T-cell (primary cell): ENCODE measurements at places on chromosomes 12 and 14.

DNA sequence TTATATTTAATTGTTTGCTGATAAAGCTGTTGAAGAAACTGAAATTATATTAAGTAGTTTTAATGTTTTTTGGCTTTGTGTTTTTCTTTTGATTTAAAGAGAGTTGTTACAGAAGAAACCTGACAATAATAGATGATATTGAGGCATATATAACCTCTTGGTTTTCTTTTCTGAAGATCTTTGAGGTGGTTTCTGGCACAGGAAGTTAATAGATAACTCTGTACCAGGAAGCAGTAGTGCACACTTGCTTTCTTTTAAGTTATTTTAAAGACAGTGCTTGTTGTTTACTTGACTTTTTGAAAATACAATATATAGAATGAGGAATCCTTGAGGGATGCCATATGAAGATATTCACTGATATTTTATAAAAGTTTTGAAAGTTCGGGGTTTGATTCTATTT lies 209.0 kb upstream of the FBXO33 start:
- H3K27ac ChIP-seq: peak overlapping the region; percentile 25
- H3K4me1 ChIP-seq: peaks cover 14% of the 10 kb centered on the region

GRCh38 chr14:52013984-52014600 lies 24.7 kb downstream of the RTRAF start:
- H3K4me3 ChIP-seq: no peak overlapping the region
- no peaks in the 10 kb centered on the region for H3K27me3 ChIP-seq
- no peak overlapping the region for H3K27ac ChIP-seq
- DNase-seq: no peak

DNA sequence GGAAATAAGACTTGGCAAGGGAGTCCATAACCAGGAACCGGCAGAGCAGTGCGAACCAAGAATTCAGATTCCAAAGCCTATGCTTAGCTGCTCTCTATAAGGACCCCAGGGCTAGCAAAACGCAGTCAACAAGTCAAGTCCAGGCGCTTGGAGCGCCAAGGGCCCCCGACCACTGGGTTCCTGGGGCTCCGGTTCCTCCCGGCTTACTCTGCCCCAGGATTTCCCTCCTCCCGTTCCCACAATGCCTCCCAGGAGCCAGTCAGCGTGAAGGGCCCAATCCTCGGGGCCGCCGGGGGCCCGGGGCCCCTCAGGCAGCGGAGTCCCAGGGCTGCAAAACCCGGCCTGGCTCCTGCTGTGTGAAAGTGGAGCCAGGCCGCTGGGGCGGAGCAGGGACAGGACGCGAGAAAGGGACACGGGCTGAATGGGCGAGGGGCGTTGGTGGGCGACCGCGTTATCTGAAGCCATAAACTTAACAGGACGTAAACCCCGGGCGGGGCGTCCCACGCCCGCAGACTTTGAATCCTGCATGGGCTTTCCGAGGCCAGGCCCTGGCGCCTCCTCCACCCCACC lies 1.5 kb downstream of the KRT8 start:
- peak overlapping the region; percentile 64 for H3K4me3 ChIP-seq
- H3K4me1 ChIP-seq: no peaks in the 10 kb centered on the region
- no peaks in the 10 kb centered on the region for H3K27me3 ChIP-seq
- H3K27ac ChIP-seq: no peak overlapping the region
- no peaks in the 10 kb centered on the region for H3K36me3 ChIP-seq
- DNase-seq: peak; percentile 50

DNA sequence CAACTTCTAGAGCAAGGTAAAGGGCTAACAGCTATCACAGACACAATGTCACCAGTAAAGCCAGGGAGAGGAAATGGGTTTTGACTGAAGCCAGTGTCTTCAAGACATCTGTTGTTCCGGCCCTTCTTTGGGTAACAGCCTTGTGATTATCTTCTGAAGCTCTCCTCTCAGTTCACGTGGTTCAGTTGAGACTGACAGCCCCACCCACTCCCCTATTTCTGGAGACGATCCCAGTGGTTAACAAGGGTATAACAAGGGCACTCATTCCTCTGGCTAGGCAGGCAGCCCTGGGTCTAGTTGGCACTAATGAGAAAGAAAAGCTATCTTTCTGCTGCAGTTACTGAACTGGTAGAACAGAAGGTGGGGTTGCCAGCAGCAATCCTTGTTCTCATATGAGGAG lies 6.9 kb downstream of the GNPTAB start:
- H3K36me3 ChIP-seq: no peaks in the 10 kb centered on the region
- H3K4me3 ChIP-seq: no peak overlapping the region
- peaks cover 32% of the 10 kb centered on the region for H3K4me1 ChIP-seq
- DNase-seq: peak; percentile 81
- peak overlapping the region; percentile 44 for H3K27ac ChIP-seq

DNA sequence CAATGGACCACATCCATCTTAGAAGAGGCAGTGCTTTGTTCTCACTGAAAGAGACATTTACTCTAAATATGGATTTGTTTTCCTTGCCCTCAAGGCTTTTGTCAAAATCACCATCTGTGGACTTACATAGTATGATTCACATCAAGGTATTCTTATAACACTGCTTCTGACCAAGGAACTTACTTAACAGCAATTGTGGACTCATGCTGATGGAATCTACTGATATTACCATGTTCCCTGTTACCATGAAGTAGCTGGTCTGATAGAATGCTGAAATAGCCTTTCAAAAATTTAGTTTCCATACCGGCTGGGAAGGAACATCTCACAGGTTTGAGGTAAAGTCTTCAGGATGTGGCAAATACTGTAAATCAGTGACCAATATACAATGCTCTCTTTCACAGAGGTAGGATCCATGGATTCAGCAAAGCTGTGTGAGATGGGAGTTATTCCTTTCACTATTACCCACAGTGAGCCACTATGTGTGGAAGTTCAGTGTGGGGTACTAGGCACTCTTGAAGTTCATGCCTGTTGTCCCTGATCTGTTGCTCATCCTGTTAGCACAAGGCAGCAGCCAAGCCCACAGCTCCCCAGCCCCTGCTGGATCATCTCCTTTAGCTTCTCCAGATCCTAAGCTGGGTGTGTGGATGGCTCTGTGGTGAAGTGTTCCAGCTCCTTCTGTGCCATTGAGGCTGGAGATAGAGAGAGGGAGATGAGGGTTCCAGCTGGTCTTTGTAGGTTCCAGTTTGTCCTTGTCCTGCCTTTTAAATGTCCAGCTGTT lies 126.4 kb downstream of the ATP23 start:
- H3K36me3 ChIP-seq: no peaks in the 10 kb centered on the region
- no peaks in the 10 kb centered on the region for H3K27me3 ChIP-seq
- H3K27ac ChIP-seq: no peak overlapping the region
- H3K4me3 ChIP-seq: no peak overlapping the region

- no peaks in the 10 kb centered on the region for H3K36me3 ChIP-seq
- DNase-seq: no peak
- no peak overlapping the region for H3K27ac ChIP-seq
These were observed 5.4 kb downstream of the KCNH5 start for GRCh38 chr14:63039866-63040265.

DNA sequence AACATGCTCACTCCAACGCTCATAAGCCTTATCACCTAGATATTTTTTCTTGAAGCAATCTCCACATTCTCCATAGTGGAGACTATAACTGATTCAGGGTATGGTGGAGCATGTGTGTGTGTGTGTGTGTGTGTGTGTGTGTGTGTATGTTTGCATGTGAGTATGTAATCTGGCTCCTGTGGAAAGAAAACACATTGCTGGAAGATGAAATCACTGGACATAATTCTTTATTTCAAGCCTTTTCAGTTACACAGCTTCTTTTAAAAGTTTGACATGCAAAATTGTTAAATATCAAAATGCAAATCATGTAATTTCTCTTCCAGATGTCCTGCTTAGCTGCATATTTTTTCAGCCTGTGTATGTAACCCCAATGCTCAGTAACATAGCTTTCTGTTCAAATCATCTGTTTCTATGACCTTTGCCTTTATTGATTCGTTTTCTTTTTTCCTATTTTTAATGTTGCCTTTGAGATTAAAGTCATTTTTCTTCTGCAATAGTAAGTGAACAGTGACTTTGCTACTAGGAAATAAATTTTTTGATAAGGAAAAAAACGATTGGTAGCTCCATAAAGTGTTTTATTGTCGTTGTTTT lies 80.5 kb upstream of the BTG1 start:
- H3K36me3 ChIP-seq: no peaks in the 10 kb centered on the region
- no peak overlapping the region for H3K4me3 ChIP-seq
- no peaks in the 10 kb centered on the region for H3K27me3 ChIP-seq

- no peak overlapping the region for H3K4me3 ChIP-seq
- no peaks in the 10 kb centered on the region for H3K36me3 ChIP-seq
- H3K27ac ChIP-seq: no peak overlapping the region
These were observed 41.9 kb downstream of the TPH2 start for GRCh38 chr12:71980538-71980937.

DNA sequence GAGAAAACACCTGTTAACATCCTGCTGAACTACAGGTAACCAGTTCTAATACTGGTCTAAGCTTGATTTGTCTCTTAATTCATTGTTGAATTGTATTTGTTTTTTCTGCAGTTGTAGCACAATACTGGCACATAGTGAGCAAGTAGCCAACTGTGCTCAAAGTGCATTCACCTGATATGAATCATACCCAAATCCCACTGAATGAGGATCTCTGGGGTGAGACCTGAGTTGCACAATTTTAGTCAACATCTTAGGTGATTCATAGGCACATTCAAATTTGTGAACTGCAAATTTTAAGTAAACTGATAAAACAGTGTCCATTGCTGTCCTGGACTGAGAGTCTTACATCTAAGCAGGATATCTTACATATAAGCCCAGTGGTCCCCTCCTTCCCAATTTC lies 12.8 kb downstream of the KCNC2 start:
- H3K27ac ChIP-seq: no peak overlapping the region
- peaks cover 13% of the 10 kb centered on the region for H3K4me1 ChIP-seq
- no peaks in the 10 kb centered on the region for H3K36me3 ChIP-seq
- no peak overlapping the region for H3K4me3 ChIP-seq
- DNase-seq: no peak
- H3K27me3 ChIP-seq: no peaks in the 10 kb centered on the region

GRCh38 chr14:96160913-96161310 lies 43.7 kb upstream of the BDKRB2 start:
- H3K27me3 ChIP-seq: no peaks in the 10 kb centered on the region
- no peak overlapping the region for H3K4me3 ChIP-seq
- no peaks in the 10 kb centered on the region for H3K36me3 ChIP-seq
- H3K4me1 ChIP-seq: no peaks in the 10 kb centered on the region

- no peak for DNase-seq
- H3K27ac ChIP-seq: no peak overlapping the region
- no peaks in the 10 kb centered on the region for H3K4me1 ChIP-seq
- no peaks in the 10 kb centered on the region for H3K36me3 ChIP-seq
- H3K4me3 ChIP-seq: no peak overlapping the region
These were observed 17.1 kb downstream of the SLC24A4 start for GRCh38 chr14:92340071-92340470.

- H3K4me1 ChIP-seq: peaks cover 36% of the 10 kb centered on the region
- H3K27ac ChIP-seq: no peak overlapping the region
- H3K27me3 ChIP-seq: peaks cover 4% of the 10 kb centered on the region
- H3K36me3 ChIP-seq: no peaks in the 10 kb centered on the region
- H3K4me3 ChIP-seq: no peak overlapping the region
These were observed 83.1 kb downstream of the LRRC74A start for GRCh38 chr14:76909266-76909665.

- H3K4me1 ChIP-seq: no peaks in the 10 kb centered on the region
- no peak overlapping the region for H3K4me3 ChIP-seq
- H3K27ac ChIP-seq: no peak overlapping the region
- no peaks in the 10 kb centered on the region for H3K27me3 ChIP-seq
These were observed 240.1 kb upstream of the SRRM4 start for GRCh38 chr12:118741194-118741593.

- no peaks in the 10 kb centered on the region for H3K36me3 ChIP-seq
- H3K4me3 ChIP-seq: no peak overlapping the region
- H3K27me3 ChIP-seq: peaks cover 41% of the 10 kb centered on the region
- no peak overlapping the region for H3K27ac ChIP-seq
- H3K4me1 ChIP-seq: no peaks in the 10 kb centered on the region
- no peak for DNase-seq
These were observed 48.6 kb upstream of the TBX3 start for GRCh38 chr12:114732426-114733030.

DNA sequence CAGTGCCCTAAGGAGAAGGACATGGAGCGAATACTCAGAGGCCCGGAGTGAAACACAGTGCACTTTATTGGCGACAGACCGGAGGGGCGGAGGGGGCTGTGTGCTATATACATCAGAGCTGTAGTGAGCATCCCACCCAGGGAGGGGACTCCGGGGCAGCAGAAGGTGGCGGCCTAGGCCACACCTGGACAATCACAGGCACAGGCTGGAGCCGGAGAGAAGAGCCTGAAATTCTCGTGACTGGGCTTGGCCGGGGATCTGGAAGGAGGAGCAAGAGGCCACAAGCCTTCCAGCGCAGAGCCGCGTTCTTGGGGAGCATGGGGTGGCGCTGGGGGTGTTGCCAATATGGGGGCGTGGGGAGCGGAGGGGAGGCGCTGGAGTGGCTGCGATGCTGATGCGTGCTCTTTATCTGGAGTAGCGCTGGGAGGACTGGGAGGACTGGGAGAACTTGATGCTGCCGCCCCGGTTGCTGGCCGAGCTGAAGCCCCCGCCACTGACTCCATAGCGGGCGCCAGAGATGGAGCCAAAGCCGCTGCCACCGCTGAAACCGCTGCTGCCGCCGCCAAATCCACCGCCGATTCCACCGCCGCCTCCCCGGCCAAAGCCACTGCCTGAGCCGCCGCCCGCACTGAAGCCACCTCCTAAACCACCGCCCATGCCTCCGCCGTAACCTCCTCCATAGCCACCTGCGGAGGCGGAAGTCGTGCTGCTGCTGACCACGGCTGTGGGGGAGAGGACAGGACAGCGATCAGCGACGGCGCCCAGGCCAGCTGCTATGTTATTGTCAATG lies 6.1 kb downstream of the KRT3 start:
- H3K4me1 ChIP-seq: no peaks in the 10 kb centered on the region
- no peaks in the 10 kb centered on the region for H3K27me3 ChIP-seq
- DNase-seq: no peak
- H3K36me3 ChIP-seq: no peaks in the 10 kb centered on the region

DNA sequence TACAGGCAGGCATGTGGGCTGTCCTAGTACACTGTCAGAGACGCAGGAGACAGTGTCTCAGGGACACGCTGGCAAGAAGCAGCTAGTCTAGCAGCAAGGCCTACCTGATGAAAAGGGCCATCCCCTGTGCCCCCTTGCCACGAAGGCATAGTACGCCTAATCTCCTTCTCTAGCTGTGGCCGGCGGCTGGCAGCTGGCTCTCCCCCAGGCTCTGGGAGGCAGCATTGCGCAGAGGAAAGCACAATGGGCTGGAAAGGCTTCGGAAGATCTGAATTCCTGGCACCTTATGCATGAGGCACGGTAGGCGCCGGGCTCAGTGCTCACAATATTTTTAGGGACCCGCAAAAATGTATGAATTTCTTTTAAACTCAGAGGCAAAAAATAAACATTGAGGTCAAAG lies 16.0 kb upstream of the PLEKHH1 start:
- no peaks in the 10 kb centered on the region for H3K36me3 ChIP-seq
- H3K4me3 ChIP-seq: no peak overlapping the region
- DNase-seq: no peak
- no peak overlapping the region for H3K27ac ChIP-seq
- no peaks in the 10 kb centered on the region for H3K27me3 ChIP-seq
- H3K4me1 ChIP-seq: peaks cover 28% of the 10 kb centered on the region

DNA sequence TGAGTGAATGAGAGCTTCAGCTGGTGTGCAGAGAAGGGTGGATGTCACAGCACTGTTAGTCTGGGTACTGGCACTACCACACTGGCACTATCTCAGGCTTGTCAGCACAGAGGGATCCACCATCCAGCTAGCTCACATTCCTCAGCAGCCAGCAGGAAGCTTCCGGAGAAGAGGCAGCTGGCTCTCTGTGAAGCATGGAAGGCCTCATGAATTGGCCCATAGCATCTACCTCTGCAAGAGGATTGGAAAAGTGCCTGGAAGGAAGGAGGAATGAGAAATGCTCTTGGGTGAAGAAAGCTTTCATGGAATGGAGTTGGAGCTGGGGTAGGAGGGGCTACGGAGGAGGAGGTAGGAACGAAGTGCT lies 9.9 kb downstream of the KRT83 start:
- H3K36me3 ChIP-seq: no peaks in the 10 kb centered on the region
- peaks cover 69% of the 10 kb centered on the region for H3K27me3 ChIP-seq
- H3K4me3 ChIP-seq: no peak overlapping the region
- no peak overlapping the region for H3K27ac ChIP-seq
- H3K4me1 ChIP-seq: no peaks in the 10 kb centered on the region
- DNase-seq: no peak
